ENCODE measurements at places on chromosomes 6 and 20.

GRCh38 chr6:41939176-41939847 is 2.3 kb downstream of the CCND3 start:
- no peak for DNase-seq

DNA sequence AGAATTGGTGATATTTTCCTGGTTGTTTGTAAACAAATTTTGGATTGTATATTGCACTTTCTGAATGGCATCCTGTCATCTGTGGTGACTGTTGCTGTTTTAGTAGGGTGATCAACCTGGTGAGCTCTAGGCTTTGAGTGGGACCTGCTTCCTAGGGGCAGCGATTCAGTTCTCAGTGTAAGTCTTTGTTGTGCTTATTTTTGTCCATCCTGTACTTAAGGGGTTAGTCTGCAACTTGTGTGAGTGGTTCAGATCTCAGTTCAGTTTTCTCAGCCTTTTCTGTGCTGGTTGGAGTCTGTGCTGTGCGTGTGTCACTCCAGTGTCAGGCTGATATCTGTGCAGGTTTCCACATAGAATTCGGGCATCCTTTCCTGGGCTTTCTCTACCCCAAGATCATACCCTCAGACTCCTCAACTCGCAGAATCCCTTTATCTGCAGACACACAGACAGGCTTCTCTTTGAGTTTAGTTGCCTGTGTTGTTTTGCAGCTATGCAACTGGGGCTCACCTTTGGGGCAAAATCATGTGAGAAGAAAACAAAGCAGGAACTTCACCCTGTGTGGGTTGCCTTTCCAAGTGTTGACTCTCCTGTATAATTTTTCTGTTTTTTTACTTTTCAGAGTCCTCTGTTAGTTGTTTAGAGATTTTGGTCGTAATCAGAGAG is 177.7 kb downstream of the FARS2 start:
- DNase-seq: no peak

GRCh38 chr6:108948181-108948661 is 100.0 kb downstream of the ARMC2 start:
- no peak for DNase-seq

DNA sequence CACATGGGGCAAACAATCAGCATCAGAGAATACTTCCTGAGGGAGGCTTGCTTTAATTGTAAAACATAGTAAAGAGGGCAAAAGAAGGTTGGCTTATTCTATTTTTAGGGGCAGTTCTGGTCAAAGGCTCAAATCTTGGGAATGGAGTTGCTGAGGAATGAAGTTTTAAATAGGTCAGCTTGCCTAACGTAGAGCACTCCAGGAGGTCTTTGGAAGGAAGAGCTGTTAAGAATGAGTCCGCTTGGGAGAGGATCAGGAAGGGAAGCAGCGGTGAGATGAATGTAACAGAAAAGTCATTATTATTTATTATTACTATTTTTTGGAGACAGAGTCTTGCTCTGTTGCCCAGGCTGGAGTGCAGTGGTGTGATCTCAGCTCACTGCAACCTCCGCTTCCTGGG is 108.7 kb downstream of the ZFAND3 start:
- no peak for DNase-seq

Measured in activated T-cell treated with anti-CD3 and anti-CD28 coated beads for 4 hours (primary cell).